ENCODE measurements at places on chromosomes 3 and 15.

DNA sequence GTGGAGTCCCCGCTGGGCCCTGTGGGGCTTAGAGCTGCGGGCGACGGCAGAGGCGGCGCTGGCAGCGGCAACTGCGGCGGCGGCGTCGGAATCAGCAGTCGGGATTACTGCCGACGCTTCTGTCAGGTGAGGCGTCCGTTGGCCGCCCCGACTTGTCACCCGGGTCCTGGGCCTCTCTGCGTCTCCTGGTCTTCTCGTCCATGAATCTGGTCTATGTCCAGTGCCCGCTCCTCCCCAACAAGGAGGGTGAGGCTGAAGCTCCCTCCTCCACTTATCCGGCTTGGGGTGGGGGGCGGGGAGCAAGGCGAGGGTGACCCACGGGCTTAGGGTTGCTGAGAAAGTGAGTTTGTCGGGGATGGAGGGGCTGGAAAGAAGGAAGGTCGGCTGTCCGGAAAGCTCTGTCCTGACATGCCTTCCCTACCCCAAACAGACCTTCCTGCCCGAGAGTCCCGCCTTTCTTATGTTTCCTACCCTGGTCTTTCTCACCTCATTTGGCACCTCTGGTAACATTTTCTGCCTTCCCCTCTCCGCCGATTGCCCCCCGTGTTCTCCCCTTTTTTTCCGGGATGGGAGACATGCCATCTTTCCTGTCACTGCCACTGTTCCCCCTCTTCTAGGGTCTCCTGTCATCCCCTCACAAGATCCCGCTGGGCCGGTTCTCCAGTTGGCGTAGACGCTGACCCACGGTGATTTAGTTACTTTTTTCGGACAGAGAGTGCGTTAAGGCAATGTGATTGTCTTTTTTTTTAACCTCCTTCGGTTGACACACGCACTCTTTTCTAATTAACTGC, 520 bp downstream of the ZNF654 start:
- DNase-seq = no peak

DNA sequence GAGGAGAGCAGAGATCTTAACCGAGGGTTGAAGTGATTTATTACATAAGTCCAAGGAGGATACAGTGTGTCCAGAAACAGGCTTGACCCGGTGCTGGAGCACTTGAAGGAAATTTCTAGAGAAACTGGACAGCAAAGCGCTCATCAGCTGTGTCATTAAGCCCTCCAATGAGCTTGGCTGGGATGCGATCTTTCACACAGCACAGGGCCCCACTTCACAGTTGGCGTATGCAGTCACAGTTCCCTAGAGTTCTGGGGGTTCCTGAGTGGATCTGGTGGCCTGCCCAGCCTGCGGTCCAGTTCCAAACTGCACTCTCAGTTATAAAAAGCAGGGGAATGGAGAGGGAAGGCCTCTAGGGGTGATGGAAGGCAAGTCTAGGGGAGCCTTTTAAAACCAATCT, 13.6 kb downstream of the ST8SIA2 start:
- no peak for DNase-seq

DNA sequence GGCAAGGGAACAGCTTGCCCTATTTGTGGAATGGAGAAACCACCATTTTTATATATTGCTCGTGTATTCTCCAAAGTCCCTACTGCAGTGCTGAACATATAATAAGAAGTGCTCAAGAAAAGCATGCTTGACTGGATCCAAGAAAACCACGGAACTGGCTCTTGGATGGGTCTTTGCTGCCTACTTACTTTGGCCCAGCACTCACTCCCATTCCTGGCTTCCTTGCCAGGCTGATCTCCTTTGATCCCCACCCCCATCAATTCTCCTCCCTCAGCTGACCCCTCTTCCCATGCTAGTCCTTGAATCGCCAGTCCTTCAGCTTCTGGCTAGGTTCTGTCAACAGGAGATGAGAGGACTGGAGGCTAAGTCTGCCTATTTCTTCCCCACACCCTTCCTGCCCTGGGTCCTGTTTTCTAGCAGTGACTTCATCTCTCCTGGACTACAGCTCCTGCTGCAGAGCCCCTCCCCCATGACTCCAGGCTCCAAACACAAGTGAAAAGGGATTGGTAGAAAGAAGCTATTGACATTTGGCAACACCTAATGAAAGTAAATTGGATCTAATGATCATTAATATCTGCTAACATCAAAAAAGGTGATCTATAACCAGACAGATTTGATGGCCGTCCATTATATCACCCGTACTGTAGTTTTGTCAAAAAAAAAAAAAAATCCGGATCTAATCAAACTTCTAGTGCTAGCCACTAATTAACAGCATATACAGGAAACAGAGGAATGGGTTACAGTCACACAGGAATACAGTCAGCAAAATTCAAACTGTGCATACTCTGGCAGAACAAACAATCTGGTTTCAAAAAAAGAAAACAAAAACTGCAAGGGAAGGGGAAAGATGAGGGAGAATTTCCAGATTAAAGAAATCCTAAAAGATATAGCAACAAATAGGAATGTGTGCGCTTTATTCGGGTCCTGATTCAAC, 7.8 kb downstream of the FAM240A start:
- DNase-seq = no peak

- DNase-seq = no peak
These were observed 46.0 kb upstream of the VGLL4 start for GRCh38 chr3:11689749-11690148.

- DNase-seq = no peak
These were observed 44.1 kb upstream of the ARL6 start for GRCh38 chr3:97720417-97720816.

DNA sequence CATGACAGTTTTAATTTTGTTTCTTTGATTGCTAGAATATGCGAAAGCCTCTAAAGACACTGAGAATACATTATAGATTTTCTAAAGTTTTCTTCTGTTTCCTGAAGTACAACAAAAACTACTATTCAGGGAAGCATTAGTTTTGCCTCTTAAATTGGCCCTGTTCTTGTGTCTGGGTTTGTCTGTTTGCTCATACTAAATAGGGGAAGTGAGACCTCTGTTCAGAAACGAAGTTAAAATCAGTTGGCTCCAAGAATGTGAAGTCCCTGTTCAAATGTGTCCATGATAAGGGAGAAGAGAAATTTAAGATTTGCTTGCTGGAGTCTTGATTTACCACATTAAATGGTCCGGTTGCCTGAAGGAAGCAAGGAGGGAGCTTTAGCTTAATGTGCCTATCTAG, 327.3 kb upstream of the GBE1 start:
- peak; percentile 42 for DNase-seq

DNA sequence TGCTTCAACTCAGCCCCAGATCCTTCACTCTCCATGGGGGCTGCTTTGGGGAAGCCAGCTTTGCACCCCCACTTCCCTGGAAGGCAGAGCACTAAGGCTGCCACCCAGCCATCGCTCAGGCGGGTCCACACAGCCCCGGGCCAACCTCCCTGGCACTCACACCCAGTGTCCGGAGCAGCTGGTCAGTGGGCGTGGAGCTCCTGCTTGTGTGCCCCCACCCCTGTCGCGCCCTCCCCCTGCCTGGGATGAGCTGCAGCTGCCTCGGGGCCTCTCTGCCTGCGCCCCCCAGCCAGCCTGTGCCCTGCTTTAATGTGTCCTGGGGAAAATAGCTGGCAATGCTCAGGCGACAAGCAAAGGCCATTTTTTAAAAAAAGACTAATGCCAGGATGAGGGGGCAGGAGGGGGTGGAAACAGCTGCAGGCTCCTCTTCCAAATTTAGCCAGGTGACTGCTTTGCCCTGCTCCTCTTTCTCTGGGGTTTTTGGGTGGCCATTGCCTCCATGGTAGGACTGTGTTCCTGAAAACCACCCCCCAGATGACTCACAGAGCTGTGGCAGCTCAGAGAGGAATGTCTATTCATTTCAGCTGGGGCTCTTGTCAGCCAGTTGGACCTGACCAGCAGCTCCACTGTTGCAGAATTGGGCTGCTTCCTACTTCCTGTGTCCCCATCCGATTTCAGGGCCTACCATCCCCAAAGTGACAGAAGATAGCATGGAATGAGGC, 65.0 kb downstream of the CEMIP start:
- DNase-seq = no peak

GRCh38 chr15:48389691-48390143, 58.5 kb downstream of the DUT start:
- no peak for DNase-seq

GRCh38 chr3:133573054-133573628, 345 bp upstream of the CDV3 start:
- peak; percentile 100 for DNase-seq

DNA sequence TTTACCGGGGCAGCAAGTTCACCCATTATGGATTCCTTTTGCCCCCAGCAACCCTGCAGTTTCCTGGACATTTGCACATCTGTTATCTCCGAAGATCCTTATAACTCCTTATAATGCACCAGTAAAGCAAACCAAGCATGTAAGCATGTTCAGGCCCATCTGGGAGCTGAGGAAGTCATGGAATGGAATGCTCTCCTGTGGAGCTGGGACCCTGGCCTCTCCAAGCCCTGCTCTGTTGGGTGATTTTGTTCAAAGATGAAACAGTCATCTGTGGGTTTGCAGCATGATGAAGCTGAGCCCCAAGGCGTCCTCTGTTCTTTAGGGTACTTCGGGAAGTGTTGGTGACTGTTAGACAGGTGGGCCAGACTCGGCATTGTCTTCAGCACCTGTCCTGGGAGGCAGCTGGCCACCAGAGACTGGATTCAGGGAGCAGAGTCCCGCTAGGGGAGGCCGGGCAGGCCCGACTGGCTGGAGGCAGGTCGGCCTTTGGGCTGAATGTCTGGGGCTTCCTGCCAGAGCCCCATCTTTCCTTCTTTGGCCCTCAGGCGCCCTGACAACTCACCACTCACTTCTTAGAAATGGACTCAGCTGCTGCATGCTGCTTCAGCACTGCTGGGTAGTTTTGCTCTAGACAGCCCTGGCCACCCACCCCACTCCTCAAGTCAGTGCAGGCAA, 3.9 kb downstream of the DNAH1 start:
- no peak for DNase-seq

- no peak for DNase-seq
These were observed 18.9 kb downstream of the PRR23A start for GRCh38 chr3:138987181-138987580.

- no peak for DNase-seq
These were observed 85.6 kb upstream of the DNAJC19 start for GRCh38 chr3:181075098-181075497.

GRCh38 chr3:153319705-153320554, 157.9 kb downstream of the RAP2B start:
- DNase-seq = peak; percentile 24

DNA sequence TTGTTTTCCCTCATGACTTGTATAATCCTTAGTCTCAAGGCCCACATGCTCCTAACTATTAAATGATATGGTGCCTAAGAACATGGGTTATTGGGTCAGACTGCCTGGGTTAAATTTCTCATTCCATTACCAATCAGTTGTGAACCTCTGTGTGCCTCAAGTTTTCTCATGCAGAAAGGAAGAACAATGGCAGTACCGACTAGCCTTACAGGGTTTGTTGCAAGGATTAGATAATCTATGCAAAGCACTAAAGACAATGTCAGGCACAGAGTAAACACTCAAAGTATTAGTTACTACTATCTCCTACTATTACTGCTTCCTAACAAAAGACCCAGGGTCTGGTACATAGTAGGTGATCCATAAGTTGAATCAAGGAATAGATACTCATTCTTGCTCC, 12.2 kb downstream of the ADPGK start:
- no peak for DNase-seq

- peak; percentile 75 for DNase-seq
These were observed 466.0 kb upstream of the NR2F2 start for GRCh38 chr15:95864467-95864886.

DNA sequence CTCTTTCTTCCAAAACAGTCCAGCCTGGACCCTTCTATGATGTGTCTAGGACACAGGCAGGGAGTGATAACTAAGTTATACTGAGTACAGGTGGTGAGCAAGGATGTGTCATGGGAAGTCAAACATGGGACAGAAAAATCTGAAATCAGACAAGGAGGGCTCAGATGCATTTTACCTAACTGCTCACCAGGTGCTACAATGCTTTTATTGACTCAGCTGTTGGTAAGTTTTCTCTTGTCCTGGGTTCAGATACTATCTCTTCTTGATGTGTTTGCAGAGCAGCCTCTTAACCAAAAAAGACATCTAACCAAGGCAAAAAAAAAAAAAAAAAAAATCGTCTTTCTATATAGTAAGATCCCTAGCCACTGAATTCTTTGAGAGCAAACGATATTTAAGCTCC, 378.6 kb downstream of the VPS13C start:
- DNase-seq = no peak

DNA sequence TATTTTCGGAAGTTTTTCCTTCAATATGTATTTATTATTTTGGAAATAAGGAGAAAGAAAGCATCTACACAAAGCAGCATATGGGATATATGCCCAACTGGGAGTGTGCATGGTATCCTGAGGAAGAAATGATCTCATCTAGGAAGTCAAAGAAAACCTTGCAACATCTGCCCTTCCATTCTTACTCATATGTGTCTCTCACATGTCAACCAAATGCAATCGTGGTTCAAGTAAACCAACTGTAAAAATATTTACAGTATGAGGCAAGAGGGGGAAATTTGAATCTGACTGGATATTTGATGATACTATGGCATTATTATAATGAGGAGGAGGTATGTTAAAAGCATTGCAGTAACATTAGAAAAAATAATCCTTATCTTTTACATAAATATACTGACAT, 3.2 kb upstream of the SCG3 start:
- no peak for DNase-seq

DNA sequence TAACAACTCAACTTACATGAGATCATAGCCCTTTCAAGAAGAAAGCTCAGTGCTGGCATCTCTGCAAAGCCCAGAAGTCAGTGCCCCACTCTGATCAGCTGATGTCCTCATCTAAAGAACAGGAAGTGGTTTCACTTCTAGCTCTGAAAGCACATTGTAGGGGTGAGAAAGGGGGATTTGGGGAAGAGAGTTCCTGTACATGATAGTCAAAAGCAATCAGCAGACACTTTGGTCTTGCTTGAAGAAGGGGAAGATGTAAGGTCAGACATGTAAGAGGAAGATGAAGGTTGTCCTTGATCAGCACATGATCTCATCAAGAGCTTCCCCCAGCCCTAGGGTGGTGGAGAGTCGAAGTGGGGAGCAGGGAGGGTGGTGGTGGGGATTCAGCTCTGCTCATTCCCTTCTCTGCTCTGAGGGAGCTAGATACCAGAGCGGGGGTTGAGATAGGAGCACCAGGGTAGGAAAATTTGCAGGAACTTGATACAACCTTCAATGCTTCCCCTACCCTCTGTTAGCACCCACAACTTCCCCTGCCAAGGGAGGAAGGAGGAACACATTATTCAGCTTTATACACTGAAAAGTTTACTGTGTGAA, 76.4 kb upstream of the ETV5 start:
- peak; percentile 54 for DNase-seq
